ENCODE measurements at places on chromosomes 6 and 20.

- DNase-seq, result no peak
These were observed 160.7 kb downstream of the ZFAND3 start for GRCh38 chr6:37980222-37980595.

- no peak for DNase-seq
These were observed 288.7 kb upstream of the CDYL start for GRCh38 chr6:4487538-4487937.

DNA sequence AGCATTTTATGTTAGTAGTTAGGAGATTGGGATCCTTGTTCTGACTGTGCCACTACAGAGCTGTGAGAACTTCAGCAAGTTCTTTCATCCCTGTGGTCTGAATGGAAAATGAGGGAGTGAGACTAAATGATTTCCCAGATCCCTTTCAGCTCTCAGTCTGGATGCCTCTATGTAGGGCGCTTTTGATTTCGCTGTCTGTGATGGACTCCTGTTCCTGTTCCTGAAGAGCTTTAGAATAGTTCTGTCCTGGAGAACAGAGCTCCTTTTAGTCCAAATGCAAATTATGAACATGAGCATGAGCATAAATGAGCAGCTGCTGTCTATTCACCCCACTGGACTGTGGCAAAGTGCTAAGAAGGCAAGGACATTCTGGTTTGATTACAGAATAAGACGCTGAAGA, 61.4 kb upstream of the NT5E start:
- no peak for DNase-seq

DNA sequence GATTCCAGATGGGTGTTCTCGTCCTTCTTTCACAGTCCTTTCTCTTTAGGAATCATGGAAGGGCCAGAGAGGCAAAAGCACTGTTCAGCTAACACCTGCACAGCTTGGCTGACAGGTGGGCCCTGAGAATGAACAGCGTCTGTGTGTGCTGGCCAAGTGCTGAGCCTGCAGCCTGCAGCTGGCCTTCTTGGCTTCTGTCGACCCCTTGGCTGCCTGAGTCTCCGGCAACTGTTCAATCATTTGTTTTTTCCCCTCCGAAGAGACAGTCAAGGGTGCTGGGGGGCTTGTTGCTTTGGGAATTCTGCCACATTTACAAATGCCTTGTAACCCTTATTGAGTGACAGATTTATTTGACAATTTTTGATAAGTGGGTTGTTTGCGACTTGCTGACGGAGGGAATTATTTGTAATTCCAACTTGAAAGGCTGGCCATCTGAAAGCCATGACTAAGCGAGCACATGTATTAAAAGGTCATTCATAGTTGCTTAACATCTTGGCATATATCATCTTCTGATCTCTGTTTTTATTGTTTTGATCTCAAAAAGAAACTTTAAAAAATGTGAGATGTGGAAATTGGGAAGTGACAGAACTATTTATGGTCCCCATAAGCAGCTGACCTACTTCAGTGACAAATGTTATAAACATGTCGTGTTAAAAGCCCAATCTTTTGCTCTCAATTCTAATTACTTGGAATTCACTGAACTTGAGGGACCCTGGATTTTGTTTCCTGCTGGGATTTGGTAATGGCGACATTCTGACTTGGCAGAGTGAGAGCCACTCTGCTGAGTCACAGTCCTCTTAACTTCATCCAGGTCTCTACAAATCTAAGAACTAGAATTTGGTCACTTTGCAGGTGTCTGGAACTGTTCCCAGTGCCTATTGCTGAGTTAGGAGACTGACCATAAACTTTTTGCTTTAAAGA, 41.9 kb upstream of the FERMT1 start:
- DNase-seq, result peak; percentile 61

DNA sequence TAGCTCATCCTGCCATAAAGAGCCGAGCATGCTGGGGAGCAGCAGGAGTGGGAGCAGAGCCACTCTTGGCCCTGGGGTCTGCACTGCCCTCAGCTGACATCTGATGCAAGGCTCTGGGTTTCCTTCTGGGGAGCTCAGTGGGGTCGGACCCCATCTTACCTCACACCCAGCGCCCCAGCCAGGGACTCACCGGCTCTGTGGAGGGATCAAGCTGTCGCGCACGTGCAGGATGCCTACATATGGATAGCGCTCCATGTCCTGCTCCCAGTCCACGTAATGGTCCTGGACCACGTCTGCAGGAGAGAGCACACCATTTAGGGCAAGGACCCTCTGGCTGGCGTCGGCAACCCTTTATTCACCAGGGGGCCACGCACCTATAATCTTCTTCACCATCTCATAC, 12.2 kb downstream of the LEMD2 start:
- DNase-seq, result no peak

- no peak for DNase-seq
These were observed 48.7 kb downstream of the AKIRIN2 start for GRCh38 chr6:87653074-87653962.

DNA sequence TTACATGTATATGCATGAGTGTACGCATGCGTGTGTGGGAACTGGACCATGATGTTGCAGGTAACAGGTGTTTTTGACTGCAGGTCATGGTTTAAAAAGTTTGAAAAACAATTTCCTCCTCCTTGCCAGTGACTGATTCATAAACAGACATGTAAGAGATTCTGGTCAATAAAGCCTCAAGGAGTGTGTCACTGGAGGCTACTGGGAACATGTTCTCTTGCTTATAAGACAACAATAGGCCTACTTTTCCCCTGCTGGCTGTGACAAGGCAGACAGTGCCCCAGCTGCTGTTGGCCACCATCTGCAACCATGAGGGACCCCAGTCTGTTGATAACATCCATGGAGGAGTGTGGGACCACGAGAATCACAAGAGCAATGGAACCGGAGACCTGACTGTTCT, 12.7 kb downstream of the LEMD2 start:
- DNase-seq, result no peak

- DNase-seq, result no peak
These were observed 297.8 kb upstream of the BMP2 start for GRCh38 chr20:6469695-6470094.

DNA sequence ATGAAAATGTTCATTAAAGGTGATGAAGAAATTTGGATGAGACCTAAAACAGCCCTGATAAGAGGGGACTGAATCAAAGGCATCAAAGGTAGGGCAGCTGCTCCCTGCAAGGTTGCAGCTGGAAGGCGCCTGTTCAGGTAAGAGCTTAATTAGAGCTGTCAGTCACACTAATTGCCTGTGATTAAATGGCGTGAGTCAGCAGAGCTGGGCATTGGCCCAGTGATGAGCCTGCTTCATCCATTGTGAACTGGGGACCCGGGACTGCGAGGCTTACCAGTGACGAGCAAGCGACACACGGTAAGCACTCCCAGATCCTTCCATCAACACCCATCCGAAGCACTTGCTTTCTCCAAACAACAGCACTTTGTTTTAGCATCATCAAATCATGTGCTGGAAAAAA, 621.5 kb upstream of the CDH4 start:
- peak; percentile 59 for DNase-seq

- DNase-seq, result no peak
These were observed 2.9 kb downstream of the SALL4 start for GRCh38 chr20:51799401-51799860.

- no peak for DNase-seq
These were observed 91.0 kb downstream of the TMEM170B start for GRCh38 chr6:11628562-11628961.
